ENCODE measurements at places on chromosomes 1 and 21.

DNA sequence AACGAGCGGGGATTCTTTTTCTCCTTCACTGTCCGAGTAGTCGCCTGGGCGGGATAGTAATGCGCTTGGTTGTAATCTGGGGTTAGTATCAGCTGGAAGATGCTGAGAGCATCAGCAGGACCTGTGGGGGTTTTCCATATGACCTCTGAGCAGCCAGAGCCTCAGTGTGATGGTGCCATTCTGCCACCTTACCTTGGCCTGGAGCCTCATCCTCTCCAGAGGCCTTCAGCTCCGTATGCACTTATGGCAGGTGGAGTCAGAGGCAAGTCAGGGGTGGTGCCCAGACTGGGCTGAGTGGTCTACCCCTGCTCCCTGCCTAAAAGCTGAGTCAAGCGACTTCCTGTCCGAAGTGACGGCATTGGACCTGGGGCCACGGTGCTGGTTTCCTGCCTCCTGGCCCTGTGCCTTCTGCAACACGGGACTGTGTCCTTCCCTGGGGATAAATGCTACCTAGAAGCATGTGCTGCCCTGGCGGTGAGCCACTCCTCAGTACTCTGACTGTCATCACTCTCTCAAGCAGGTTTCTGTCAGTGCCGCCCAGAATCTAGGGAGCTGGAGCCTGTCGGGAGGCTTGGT is 24.7 kb downstream of the TENT5C start:
- ATAC-seq, result no peak

DNA sequence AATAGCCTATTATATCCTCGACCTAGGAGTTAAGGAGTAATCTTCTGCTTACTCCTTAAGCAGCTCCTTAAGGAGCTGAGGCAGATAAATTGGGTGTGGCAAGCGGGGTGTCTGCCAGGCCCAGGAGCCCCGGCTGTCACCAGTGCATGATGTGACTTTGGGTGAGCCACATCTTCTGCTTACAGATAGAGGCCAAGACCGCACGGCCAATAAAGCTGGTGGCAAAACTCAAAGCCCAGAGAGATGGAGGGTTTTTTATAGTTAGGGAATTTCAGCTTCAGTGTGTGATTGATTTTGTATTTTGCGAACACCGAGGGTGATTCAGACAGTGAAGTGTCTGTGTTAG is 9.8 kb downstream of the MX2 start:
- ATAC-seq, result no peak

GRCh38 chr1:147241934-147242448 is 493 bp upstream of the CHD1L start:
- peak; percentile 1 for ATAC-seq

- peak; percentile 28 for ATAC-seq
These were observed 553 bp downstream of the PTGER3 start for GRCh38 chr1:71046891-71047634.

DNA sequence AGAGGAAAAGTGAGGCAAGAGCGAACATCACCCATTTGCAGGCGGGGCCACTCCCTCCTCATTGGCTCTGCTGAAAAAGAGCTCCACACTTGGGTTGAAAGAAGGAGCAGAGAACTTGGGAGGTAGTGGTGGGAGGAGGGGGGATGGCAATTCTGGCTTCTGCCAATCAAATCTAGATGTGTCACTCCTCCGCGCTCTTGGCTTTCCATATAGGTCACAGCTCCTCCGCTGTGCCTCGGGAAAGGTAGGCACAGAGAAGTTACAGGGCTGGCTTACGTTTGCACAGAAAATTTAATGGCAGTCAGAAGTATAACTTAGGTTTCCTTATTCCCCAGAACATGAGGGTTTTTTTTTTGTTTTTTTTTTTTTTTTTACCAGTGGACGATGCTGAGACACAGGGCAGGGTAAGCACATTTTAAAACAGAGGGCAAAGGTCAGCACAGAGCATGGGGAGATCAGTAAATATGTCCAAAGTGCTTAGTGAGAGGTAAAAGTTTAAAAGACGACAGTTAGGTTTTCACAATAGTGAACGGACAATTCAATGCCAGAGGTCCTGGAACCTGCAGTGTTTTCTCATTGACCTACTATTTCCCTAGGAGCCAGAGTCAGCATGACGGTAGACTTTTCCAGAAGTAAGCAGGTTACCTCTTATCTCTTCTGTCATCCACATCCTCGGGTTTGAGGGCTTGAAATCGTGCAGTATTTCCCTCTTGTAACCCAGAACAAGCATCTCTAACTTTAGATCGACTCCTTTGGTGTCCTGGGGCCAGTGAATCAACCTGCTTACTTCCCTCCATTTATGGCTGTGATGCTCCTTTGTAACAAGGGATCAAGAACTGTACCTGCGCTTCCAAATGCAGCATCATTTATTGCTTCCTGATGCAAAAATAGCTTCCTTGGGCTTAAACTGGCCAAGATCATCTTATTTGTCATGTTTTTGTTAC is 258.9 kb upstream of the PROX1 start:
- no peak for ATAC-seq

GRCh38 chr1:67834246-67834877 is 1.1 kb upstream of the GNG12 start:
- ATAC-seq, result no peak

DNA sequence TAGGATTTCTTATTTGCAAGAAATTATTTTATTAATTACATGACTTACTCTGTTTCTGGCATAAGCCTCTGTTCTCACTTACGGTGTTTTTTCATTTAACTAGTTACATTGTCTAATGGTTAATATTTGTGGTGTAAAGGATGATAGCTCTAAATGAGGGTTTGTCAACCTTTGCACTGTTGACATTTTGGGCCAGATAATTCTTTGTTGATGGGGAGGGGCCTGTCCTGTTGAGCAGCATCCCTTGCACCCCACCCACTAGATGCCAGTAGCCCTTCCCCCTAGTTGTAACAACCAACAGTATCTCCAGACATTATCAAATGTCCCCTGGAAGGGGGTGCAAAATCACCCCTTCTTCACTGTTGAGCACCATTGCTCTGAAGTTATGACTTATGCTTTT is 83.6 kb upstream of the SLC44A3 start:
- no peak for ATAC-seq

GRCh38 chr1:24415910-24416665 is 486 bp downstream of the NIPAL3 start:
- peak; percentile 13 for ATAC-seq

DNA sequence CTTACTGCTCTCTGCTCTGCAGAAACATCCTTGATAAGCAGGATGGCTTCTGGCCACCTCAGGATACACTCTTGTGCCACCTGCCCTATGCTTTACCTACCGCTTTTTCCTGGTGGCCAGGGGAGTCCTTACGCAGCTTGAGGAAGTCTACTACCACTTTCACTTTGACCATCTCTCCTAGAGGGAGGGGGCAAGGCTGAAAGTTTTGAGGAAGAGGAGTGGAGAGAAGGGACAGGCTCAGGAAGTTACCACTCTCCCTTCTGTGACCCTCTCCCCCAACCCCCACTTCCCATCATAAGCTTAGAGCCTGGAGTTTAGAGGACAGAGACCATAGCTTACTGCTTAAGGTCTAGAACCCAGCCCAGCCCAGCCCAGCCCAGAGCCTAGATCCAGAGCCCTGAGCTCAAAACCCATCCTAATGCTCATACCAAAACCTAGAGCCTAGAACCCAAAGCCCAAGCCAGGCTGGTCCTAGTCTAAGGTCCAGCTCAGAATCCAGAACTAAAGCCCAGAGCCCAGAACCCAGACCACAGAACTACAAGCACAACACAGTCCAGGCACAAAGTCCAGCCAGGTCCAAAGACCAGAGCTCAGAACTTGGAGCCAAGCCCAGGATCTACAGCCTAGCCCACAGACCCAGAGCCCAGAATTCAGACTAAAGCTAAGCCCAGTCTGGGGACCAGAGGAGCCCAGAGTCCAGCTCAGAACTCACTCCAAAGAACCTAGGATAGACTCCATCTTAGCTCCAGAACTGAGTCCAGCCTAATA is 18.0 kb upstream of the MFSD2A start:
- no peak for ATAC-seq

GRCh38 chr1:223738465-223739365 is 26.4 kb downstream of the CAPN2 start:
- peak; percentile 56 for ATAC-seq

- peak; percentile 67 for ATAC-seq
These were observed 29.1 kb downstream of the EVI5 start for GRCh38 chr1:92755541-92756461.

DNA sequence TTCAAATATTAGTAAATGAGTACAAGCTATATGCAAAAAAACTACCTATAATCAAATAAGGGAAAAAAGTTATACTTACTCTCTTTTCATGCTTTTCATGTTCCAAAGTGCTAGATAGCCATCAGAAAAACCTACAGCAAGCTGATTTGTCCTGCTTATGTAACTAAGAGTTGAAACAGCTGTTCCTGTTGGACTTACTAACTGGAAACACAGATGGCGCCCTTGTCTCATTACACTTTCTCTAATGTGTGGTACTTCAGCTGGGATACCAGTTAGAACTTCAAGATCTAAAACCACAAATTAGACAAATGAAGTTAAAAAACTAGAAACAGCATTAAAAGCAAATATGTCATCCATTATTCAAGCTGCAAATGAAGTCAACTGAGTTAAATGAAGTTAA is 24.3 kb downstream of the AHCTF1 start:
- ATAC-seq, result no peak

DNA sequence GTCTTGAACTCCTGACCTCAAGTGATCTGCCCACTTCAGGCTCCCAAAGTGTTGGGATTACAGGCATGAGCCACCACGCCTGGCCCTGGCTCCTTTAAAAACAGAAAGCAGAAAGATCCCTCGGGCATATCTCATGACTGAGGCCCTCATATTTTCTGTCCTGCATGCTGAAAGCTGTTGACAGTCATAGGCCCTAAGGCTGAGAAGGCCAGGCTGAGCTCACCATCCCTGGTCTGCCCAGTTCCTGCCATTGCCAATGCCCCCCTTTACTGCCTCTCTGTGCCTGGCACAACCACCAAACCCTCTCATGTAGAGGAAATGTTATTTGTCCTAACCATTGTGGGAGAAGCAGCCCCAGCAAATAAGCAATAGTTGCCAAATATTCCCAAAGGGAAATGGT is 12.7 kb downstream of the CD34 start:
- no peak for ATAC-seq

DNA sequence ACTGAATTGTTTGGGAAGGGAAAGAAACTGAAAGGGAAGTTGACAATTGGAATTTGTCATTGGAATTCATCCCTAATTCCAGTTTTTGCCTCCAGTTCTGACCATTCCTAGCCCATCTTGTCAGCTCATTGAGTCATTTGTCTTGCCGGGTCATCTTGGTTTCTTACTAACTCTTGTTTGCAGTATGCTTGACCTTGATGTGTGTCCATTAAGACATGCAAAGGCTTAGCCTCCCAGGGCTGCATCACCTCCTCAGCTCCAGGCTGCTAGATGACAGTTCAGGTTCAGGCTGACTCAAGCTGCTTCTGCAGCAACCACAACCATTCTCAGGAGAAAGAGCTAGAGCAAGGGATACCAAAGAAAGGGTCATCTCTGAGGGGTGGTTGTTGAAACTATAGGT is 151.3 kb upstream of the PTGFR start:
- ATAC-seq, result no peak

GRCh38 chr1:209391792-209392191 is 191.7 kb upstream of the CAMK1G start:
- no peak for ATAC-seq

DNA sequence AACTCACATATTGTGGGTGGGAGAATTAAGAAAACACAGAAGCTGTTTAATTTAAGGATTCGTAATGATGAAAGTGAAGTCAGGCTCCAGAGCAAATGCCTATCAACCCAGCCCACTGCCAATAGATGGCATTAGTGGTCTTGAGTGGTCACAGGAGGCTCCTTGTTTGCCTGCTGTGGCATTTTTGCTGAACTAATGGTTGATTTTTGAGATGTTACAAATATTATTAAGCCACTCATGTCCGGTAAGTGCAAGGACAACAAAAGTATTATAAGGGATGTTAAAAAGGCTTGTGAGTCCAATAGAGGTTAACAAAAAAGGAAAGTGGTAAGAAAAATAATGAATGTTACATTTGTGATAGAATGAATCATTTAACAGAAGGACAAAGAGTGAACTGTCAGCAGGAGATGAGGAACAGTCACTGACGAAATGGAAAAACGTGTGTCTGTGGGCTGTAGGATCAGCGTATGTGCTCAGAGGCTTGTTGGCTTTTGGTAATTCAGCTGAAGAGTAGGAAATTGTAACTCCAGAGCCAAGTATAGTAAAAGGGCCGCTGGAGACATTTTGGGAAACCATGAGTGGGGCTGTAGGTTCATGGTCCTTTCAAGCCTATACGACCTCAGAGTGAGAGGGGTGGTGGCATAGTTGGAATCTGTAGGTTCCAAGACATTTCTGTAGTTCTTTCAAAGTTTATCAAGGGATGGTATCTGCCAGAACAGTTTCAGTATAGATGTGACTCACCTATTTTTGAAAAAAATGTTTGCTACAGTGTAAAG is 11.2 kb downstream of the SFT2D2 start:
- no peak for ATAC-seq

DNA sequence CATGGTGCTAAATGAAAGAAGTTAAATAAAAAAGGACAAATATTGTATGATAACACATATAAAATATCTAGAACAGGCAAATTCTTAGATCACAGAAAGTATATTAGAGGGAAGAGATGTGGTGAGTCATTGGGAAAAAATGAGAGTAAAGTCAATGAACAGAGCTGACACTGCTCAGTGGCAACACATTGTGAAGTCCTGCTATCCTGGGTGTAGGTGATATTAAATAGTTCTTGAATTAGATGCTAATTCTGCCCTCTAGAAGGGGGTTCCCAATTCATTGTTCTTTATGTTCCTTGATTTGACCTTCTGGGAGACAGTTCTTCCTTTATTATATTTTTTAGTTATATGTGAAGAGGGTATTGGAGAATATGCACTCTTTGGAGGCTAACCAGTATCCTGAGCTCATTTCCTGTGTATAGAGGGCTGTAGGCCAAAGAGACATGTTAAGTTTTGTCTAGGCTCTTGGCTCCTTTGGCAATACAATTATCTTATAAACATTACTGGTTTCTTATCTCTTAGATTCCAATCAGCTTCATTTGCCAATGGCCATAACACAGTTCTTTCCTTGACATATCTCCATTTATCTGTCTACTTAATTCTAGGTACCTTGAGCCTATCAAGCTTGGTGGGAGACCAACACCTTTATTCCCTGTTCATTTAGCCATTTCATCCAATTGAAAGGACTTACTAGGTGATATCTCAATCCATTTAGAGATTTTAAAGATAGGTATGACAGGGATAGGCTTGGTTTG is 6.6 kb upstream of the SLC35A3 start:
- no peak for ATAC-seq

DNA sequence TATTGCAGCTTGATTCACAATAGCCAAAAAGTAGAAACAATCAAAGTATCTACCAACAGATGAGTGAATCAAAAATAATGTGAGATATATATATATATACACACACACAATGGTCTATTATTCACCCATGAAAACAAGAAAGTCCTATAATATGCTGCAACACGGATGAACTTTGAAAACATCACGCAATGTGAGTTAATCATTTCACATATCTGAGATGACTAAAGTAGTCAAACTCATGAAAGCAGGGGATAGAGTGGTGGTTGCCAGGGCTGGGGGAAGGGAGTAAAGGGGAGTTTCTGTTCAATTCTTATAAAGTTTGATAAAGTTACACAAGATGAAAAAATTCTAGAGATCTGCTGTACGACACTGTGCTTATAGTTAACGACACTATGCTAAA is 1234.8 kb downstream of the MRPL39 start:
- ATAC-seq, result no peak

All from gastroesophageal sphincter (tissue), 4 donors.